ENCODE measurements at places on chromosomes 7 and 10.
A peak's percentile ranks its signal among the peaks of the same experiment; 100 is the strongest.

DNA sequence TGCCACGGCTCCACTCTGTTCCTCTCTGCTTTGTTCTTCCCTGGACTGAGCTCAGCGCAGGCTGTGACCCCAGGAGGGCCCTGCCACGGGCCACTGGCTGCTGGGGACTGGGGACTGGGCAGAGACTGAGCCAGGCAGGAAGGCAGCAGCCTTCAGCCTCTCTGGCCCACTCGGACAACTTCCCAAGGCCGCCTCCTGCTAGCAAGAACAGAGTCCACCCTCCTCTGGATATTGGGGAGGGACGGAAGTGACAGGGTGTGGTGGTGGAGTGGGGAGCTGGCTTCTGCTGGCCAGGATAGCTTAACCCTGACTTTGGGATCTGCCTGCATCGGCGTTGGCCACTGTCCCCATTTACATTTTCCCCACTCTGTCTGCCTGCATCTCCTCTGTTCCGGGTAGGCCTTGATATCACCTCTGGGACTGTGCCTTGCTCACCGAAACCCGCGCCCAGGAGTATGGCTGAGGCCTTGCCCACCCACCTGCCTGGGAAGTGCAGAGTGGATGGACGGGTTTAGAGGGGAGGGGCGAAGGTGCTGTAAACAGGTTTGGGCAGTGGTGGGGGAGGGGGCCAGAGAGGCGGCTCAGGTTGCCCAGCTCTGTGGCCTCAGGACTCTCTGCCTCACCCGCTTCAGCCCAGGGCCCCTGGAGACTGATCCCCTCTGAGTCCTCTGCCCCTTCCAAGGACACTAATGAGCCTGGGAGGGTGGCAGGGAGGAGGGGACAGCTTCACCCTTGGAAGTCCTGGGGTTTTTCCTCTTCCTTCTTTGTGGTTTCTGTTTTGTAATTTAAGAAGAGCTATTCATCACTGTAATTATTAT lies 1.2 kb downstream of the CLDN4 start:
- DNase-seq, result no peak

DNA sequence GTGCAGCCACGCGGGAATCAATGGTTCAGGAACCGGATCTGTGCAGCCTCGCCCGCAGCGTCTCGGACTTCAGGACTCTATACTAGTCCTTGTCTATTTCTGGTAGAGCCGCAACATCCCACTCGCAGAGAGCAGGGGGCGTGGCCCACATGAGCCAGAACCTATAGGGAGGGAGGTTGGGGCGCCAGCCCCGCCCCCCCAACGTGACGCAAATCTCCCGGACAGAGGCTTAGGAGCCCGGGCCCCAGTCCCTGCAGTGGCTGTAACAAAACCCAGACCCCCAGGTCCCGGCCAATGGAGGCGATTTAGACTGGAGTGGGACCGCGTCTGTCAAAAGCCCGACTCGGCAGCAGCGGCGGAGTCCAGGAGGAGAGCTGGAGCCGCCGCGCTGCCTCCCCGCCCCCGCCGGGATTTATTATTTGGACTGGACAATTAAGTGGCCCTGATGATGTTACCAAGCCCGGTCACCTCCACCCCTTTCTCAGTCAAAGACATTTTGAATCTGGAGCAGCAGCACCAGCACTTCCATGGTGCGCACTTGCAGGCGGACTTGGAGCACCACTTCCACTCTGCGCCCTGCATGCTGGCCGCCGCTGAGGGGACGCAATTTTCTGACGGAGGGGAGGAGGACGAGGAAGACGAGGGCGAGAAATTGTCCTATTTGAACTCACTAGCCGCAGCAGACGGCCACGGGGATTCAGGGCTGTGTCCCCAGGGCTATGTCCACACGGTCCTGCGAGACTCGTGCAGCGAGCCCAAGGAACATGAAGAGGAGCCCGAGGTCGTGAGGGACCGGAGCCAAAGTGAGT lies at the start of gene NKX2-3:
Gene NKX2-3 (plus strand): TSS at position 256 of the 809 bp plus-strand sequence. CDS start 190 bp downstream, at position 446.
- peak; percentile 42 for DNase-seq

- no peak for DNase-seq
Measured at GRCh38 chr10:122495406-122496340, 34.3 kb downstream of the HTRA1 start.

DNA sequence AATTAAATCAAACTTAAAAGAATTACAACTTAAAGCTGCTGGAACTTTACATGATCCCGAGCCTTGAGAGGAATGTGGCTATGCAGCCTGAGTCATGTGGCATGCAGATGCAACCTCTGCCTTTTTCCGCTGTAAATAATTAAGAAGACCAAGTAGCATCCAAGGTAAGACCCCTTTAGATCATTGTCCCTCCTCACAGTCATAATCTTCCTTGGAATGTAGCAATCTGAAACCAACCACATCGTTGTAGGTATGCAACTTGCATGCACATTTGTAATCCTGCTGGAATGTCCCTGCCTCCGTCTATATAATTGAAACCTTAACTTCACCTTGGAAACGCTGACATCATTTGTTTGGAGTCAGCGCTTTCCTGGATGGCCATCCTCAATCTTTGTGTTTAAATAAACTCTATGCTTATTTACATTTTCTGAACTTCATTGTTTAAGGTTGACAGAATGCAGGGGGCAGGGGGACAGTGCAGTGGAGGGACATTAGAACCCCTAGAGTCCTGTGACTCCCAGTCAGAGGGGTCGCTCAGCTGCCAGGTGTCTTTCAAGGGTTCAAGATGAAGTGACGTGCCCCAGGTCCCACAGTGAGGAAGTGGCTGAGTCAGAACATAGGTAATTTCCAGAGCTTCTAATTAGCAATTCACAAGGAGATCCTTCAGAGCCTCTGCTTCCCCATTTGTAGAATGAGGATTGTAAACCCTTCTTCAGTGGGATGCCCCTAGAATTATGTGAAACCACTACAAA lies 110.7 kb downstream of the RALA start:
- DNase-seq, result no peak

DNA sequence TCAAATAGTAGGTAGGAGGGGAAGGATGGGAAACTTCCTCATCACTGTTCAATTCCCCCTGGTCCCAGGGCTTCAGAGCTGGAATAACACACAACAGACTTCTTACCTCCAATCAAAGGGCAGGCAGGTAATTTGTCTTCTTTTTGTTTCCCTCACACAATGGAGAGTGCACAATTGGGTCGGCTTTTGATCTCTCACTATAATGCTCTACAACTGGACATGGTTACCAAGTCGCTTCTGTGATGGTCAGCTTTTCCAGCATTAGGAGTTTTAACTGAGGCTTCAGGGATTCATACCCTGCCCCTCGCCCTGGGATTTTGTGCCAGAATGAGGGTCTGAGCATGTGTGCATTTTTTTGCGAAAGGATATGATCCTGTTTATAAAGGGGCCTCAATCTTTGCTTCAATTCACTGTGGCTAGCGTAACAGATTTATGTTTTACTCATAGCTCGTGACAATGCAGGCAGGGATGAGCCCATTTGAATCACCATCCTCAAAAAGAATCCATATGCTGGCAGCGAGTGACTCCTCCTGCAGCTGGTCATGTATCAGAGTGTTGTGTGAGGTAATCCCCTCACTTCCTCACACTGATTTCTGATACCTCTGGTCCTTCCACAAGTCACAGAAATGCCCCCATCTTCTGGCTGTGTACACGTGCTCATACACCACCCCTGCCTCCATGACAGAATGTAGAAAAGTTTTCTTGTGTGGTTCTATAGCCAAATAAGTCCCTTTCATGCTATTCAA lies 189.6 kb downstream of the CTTNBP2 start:
- DNase-seq, result no peak

DNA sequence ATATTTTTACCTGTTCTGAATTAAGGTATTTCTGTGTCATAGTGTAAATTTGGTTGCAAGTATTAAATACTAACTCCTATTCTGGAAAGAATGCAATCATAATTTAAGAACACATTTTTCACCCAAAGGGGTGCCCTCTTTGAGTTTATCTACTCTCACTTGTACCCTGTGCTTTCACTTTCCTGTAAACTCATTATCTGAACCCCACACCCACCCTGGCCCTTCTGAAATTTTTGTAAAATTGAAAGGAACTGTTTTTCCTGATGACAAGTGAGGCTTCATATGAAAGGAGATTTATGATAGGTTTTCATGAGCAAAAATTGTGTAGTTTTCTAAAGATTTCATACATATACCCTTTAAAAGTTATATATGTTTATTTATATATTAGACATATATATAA lies 134.5 kb downstream of the WNT2 start:
- DNase-seq, result no peak

DNA sequence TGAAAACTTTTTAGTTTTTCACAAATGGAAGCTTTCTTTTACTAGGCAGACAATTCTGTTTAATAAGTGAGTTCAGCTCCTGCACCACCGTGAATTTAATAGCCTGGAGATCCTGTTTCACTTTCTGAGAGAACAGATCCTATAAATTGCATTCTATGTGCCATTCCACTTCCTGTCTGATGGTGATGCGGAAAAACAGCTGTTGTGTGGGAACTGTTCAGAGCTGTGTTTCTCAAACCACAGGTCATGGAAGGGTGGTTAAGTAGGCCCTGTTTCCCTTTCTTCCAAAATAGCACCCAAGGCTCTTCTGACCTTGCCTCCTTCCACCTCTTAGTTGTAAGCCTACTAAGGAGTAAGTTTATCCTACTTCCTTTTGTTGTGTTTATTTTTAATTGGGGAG lies 97.2 kb upstream of the DKK1 start:
- DNase-seq, result no peak

DNA sequence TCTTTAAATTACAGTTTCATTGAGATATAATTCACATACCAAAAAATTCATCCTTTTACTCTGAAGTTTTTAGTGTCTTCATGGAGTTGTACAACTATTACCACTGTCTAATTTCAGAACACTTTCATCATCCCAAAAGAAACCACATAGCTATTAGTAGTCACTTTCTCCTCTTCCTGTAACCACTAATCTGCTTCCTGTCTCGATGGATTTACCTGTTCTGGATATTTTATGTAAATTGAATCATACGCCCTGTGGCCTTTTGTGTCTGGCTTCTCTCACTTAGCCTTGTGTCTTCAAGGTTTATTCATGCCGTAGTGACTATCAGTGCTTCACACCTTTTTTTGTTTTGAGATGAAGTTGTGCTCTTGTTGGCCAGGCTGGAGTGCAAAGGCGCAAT lies 135.5 kb downstream of the DOCK1 start:
- DNase-seq, result no peak

- DNase-seq, result no peak
Measured at GRCh38 chr10:108450280-108450679, 1285.8 kb upstream of the SORCS1 start.

- peak; percentile 45 for DNase-seq
Measured at GRCh38 chr10:102504179-102504975, 605 bp downstream of the SUFU start.

GRCh38 chr10:103498936-103499638 lies 5.6 kb downstream of the NEURL1 start:
- DNase-seq, result no peak

- no peak for DNase-seq
Measured at GRCh38 chr7:20560325-20561180, 54.9 kb upstream of the ABCB5 start.

DNA sequence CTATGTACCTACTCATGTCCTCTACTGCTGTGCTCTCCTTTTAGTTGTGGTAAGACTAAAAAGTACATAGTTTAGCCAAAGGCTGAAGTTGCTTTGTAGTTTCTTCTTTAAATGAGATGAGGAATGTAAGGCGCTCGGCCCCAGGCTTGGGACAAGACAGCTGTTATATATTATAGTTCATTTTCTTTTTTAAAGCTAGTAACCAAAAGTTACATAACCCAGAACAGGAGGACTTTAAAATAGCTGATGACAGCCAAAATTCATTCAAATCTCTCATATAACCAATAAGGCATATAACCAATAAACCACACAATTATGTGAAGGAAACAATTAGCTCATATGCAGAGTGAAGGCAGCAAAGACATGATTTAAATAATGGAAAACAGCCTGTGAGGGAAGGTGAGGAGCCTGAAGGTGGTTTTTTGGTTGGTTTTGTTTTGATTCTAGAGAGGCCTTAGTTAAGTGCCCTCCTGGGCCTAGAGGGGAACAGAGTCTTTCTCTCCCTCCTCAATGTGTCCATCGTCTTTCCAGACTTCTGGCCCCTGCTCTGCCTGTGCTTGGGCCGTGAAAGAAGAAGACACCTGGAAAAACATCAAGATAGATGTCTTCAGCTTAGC lies 35.8 kb downstream of the SLC26A4 start:
- no peak for DNase-seq

- DNase-seq, result no peak
Measured at GRCh38 chr7:107860981-107861652, 29.9 kb upstream of the DLD start.

GRCh38 chr10:30830315-30831230 lies 201.0 kb upstream of the LYZL2 start:
- no peak for DNase-seq

GRCh38 chr10:59864141-59864962 lies 42.0 kb downstream of the CCDC6 start:
- DNase-seq, result no peak

GRCh38 chr7:17300012-17300411 lies 1.6 kb downstream of the AHR start:
- DNase-seq, result no peak

DNA sequence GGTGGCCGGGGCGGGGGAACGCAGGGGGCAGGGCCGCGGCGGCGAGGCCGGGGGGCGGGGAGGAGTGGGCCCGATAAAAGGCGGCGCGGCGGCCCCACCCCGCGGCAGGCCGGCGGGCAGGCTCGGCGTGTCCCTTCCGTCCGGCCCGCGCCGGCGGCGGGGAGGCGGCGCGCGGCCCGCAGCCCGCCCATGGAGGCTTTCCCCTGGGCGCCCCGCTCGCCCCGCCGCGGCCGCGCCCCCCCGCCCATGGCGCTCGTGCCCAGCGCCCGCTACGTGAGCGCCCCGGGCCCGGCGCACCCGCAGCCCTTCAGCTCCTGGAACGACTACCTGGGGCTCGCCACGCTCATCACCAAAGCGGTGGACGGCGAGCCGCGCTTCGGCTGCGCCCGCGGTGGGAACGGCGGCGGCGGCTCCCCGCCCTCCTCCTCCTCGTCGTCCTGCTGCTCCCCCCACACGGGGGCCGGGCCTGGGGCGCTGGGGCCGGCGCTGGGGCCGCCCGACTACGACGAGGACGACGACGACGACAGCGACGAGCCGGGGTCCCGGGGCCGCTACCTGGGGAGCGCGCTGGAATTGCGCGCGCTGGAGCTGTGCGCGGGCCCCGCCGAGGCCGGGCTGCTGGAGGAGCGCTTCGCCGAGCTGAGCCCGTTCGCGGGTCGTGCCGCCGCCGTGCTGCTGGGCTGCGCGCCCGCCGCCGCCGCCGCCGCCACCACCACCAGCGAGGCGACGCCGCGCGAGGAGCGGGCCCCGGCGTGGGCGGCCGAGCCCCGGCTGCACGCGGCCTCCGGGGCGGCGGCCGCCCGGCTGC lies at the start of gene NANOS1:
Gene NANOS1 (plus strand): TSS at position 102 of the 808 bp plus-strand sequence. CDS start 88 bp downstream, at position 190.
- DNase-seq, result peak; percentile 71

DNA sequence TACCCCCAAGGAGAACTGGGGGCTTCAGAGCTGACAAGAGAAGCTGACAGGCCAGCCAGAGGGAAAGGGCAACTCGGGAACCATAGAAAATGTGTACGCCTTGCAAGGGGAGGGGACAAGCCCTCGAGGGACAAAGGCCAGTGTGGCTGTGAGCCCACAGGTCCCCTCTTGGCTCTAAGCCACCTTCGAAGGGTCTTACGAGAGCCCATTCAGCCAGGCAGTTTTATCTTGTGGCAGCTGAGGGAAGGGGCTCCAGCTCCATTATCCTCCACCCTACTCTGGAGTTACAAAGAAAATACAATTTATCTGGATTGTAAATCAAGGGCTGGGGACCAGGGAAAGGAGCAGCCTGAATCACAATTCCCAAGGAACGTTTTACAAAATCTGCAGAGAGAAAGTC lies 159.5 kb upstream of the ZMIZ1 start:
- no peak for DNase-seq
